ENCODE measurements at places on chromosomes 4 and X. TPM values are rescaled to one million over a fixed set of nuclear protein-coding genes. Genes with fewer than 3 reads are reported as not detected.

TMPRSS11E gene
- not detected for total RNA-seq

CD40LG gene
- 34.8 TPM for total RNA-seq

ADH1A gene
- total RNA-seq = not detected

ITGB1BP2 gene
- 1.6 TPM for total RNA-seq

NIPAL1 gene
- total RNA-seq = 0.91 TPM

TDO2 gene
- not detected for total RNA-seq

FAM90A26 gene
- not detected for total RNA-seq

NHSL2 gene
- total RNA-seq = 10.0 TPM

SPANXA2 gene
- total RNA-seq = not detected

PDGFC gene
- total RNA-seq = 4.8 TPM

SPIN2A gene
- 0.67 TPM for total RNA-seq

CFAP47 gene
- not detected for total RNA-seq

All from T-helper 17 cell (primary cell).